ENCODE measurements at places on chromosomes 1 and 21.
A peak's percentile ranks its signal among the peaks of the same experiment; 100 is the strongest.

DNA sequence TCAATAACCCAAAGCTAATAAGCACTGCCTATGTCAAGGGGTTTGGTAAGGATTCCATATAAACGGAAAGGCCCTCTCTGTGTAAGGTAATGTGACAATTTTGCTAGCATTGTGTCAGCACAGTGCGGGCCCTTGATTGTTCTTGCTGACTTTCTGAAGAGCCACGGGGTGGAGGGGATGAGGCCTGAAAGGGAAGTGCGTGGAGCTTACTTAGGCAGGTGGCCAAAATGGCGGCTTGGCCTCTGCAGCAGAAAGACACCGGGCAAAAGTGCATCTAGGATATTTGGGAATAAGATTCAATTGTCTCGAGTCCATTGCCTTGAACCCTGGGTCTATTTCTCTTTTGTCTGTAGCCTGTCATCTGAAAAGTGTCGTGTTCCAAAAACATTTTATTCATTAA, 114.3 kb downstream of the TGFB2 start:
- DNase-seq: no peak

GRCh38 chr1:108584428-108584856, 24.5 kb downstream of the EEIG2 start:
- no peak for DNase-seq

DNA sequence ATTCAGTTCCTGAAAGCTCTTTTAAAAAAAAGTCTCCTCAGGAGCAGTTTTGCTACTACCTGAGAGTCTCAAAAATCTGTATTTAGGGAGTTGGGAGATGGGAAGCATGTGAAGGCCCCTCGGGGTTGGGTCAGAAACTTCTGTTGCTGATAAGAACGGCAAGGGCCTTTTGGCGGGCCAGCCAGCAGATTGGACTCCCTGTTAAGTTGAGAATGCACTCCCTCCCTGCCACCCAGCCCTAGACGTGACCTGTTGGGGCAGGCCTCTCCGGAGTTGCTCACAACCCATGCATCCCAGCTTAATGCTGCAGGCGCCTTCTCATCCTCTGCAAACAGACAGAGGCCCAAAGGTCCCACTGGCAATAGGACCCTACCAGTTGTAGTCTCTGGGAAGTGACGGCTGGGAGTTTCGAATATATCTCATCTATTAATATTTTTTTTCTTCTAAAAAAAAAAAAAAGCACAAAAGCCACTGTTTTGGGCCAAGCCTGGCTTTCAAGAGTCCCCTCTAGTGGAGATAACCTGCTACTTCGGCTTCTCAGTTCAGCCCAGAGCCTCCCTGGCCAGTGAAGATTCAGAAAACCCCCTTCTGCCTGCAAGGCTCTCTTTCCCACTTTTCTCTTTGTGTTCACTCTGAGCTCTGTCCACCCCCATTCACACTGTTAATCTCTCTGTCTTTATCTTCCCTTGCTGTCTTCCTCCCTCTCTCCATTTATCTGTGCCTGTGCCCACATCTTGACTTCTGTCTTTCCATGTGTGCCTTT, 5.3 kb downstream of the PLXNA2 start:
- no peak for DNase-seq

- no peak for DNase-seq
Measured at GRCh38 chr1:2979191-2980072, 41.8 kb upstream of the ACTRT2 start.

GRCh38 chr1:239185245-239185619, 201.1 kb upstream of the CHRM3 start:
- no peak for DNase-seq

- DNase-seq: no peak
Measured at GRCh38 chr1:55146781-55147180, 68.4 kb downstream of the USP24 start.

DNA sequence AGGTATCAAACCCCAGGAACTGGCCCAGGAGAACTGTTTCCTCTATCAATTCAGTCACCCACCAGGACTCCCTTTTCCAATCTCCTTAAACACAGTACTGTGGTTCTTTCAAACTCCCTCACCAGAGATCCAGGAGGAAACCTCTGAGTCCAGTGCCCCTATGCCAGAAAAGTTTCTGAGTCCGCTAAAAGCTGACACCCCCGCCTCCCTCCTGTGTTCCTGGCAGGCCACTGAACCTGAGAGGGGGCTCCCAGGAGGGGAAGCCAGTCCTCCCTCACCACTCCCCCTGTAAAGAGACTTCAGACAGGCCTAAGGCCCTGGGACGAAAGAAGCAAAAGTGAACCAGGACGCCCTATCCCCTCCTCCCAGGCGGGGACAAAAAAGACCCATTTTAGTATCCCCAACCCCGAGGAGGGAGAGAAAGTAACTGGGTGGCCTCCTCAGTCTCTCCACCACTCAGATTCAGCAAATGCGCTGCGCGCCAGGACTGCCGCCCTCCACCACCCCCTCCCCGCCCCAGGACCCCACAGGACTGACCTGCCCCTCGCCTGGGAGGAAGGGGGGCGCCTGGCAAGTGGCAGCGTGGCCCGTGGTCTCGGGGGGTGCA, 624 bp downstream of the SLC41A1 start:
- DNase-seq: no peak

- DNase-seq: no peak
Measured at GRCh38 chr1:8736927-8737326, 80.5 kb downstream of the RERE start.

DNA sequence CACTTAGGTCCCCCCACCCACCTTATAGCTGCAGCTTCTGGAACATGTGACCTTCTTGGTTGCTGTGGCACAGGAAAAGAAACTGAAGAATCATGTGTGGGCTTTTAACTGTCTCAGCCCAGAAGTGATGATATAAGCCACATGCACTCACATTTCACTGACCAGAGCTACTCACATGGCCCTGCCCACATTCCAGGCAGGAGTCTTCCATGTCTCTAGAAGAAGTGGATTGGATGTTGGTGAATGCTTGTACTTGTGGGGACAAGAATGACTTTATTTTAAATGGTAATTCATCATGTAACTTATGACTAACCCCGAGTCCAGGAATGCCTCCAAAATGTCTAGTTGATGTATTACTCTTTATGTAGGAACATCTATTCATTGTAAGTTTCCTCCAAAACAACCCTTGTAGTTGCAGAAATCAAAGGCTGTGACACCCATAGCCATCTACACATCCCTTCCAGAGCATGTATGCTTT, 15.8 kb upstream of the CAMK1G start:
- DNase-seq: no peak

DNA sequence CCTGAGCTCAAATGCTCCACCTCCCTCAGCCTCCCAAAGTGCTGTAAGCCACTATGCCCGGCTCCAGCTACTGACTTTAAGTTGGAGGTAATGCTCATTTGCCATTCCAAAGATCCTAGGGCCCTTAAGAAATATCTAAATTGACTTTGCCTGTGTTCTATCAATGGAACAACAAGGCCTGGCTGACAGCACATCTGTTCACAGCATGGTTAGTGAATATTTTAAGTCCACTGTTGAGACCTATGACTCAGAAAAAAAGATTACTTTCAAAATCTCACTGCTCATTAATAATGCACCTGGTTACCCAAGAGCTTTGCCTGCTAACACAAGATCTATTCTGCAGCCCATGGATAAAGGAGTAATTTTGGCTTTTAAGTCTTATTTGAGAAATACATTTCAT, 3.5 kb upstream of the SSX2IP start:
- DNase-seq: no peak

GRCh38 chr1:41501581-41501980, 17.1 kb upstream of the EDN2 start:
- DNase-seq: no peak

DNA sequence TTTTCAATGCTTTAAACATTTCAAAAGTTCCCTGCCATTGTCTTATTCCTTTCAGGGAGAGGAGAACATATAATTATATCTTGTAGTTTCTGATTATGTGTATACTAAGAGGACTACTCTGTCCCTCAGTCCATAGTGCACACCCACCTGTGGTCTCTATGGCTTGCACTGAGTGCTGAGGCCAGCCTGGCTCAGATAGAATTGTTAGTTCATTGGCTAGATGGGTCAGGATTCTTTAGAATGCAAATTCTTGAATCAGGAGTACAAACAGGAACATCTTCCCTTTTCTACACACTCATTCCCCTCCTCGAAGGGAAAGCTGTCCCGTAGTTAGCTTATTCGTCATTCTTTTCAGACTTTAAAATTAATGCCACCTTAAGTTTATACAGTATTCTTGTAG, 8.2 kb downstream of the BACH1 start:
- no peak for DNase-seq

- DNase-seq: no peak
Measured at GRCh38 chr1:179447489-179447888, 81.7 kb downstream of the AXDND1 start.

DNA sequence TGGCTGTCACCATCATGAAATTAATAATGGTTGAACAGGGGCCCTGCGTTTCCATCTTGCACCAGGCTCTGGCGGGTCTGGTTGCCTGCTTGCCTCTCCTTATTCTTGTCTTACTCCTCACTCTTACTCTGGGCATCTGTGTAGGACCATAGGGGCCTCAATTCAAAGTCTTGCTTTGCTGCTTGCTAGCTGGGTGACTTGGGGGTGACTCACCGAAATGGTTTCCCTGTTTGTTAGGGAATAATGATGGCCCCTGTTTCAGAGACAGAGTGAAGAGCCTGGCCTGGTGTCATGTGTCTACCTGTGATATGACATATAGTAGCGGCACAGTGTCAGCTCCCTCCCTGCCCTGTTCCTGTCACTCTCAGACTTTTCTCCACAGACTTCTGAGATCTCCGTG, 24.6 kb downstream of the KCNC4 start:
- DNase-seq: no peak

DNA sequence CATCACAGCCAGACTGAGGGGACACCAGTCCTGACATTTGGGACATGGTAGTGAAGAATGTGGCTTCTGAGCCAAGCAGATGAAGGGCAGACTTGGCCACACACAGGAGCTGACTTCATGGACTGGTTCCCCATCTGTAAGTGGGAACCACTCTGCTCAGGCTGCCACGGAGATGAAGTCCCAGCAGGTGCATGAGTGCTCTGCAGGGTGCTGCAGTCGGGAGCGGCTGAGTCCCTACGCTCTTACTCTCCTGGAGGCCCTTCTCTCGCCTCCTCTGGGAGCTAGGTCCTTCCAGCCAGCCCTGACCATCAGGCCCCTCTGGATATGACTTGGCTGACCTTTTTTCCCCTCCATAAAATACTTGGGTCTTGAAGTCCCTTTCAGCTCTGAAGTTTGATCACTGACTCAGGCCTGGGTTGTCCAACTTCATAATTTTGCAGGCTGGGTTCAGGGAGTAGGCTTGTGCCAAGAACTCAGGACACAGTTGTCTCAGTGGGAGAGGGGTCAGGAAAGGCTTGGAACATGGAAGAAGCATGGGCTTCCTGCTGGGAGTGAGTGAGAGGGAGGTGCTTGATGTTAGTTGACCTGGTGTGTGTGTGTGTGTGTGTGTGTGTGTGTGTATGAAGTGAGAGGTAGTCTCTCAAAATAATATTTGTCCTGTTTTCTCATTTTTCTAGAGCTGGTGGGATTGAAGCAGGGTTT, 21.0 kb upstream of the EPS8L3 start:
- no peak for DNase-seq

GRCh38 chr1:39332828-39333227, 128.3 kb downstream of the MACF1 start:
- DNase-seq: no peak

DNA sequence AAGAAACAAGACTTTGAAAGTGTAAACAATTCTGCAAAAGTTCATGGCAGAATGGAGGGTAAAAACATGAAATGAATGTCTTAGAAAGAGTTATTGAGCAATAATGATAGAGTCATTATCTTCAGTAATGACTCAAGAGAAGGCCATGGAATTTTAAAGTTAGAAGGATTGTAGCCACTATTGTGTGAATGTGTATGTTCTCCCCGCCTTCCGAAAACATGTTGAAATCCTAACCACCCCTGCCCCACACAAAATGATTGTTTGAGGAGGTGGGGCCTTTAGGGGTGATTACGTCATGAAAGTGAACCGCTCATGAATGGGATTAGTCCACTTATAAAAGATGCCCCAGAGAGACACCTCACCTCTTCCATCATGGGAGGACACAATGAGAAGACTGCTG, 93.8 kb upstream of the CCDC190 start:
- DNase-seq: no peak

- DNase-seq: no peak
Measured at GRCh38 chr1:26915204-26915842, 1.5 kb upstream of the NR0B2 start.

GRCh38 chr1:199313444-199313843, 674.6 kb downstream of the PTPRC start:
- no peak for DNase-seq

DNA sequence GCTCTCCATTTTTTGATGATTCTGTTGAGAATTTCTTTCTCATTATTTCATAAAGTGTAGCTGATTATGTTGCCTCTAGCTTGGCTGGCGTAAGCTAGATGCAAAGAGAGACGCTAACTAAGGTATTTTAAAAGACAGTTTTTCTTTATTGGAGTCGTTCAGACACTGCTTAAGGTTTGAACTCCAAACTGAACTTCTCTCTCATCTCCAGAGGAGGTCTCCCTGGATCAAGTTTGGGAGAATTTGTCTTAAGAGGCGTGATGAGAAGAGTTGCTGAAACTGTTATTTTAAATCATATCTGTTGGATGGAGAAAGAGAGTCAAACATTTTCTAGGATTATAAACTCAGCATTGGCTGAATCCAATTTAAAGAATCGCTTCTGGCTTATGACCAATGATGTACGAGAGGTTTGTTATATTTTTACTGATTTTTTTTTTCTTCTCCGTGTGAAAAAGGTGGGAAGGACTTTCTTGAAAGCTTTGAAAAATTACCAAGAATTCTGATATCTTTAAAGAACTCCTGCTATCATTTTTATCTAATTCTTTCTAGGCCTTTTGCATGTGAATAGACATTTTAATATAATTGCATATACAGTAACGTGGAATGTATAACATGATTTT, 34.0 kb downstream of the MAP3K7CL start:
- no peak for DNase-seq

DNA sequence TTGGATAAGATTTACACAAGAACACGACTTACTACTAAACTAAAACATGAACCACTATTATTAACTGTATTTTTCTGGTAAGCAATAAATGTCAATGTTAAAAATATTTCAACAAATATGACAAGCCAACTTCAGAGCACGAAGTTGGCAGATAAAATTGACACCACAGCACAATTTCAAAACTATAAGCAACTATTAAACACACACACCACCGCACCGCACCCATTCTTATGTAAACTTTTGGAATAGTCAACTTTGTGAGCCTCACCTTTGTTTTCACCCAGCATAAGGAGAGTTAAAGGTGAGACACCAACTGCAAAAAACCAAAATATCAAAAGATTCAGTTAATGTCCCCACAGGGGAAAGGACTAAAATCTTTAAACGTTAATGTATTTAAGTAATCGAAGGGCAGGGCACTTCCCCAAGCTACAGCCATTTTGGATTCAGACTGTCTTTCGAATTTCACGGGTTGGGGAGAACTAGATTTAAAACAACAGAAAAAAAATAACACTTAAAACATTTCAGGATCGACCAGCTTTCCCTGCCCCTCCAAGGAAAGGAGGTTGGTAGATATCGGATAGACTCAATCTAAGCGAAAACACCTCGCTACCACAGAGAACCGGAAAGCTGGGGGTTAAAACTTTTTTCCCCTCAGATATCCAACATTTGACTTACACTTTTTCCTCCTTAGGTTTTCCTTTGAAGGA, 872 bp downstream of the GPBP1L1 start:
- DNase-seq: no peak

- peak; percentile 45 for DNase-seq
Measured at GRCh38 chr1:20185834-20186782, at the start of the genes PLA2G2C and UBXN10. Gene PLA2G2C, minus strand, starts transcription at chr1:20186518. Its CDS starts 9,155 bp downstream, at chr1:20177363. Gene UBXN10, plus strand, starts transcription at chr1:20186096. Its CDS starts 4,466 bp downstream, at chr1:20190562.
